ENCODE measurements at places on chromosomes 6 and 20.

DNA sequence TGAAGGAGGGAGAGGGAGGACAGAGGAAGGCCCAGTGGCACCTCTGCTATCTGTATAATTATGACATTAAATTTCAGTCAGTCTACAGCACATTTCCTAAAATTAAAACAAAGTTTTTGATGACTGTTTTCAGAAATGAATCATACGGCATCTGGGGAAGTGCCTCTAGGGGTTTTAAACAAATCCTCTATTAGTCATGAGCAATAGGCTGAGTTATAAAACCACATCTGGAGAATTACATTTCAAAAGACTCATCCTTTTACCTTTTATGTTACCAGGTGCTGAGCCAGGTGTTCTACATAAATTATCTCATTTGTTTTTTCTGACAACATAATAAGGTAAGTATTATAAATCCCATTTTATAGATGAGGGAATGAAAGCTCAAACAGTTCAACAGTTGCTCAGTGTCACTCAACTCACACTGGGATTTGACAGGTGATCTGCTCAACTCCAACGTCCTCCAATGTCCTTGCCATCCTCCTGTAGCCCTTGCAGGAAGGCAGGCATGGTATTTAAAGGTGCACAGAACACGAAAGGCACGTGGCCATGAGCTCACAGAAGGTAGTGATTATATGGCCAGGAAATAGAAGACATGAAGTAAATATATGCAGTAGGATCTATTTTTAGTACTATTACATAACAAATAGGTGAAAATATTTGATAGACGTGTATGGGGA, 184.2 kb upstream of the MAN1A1 start:
- DNase-seq: no peak

DNA sequence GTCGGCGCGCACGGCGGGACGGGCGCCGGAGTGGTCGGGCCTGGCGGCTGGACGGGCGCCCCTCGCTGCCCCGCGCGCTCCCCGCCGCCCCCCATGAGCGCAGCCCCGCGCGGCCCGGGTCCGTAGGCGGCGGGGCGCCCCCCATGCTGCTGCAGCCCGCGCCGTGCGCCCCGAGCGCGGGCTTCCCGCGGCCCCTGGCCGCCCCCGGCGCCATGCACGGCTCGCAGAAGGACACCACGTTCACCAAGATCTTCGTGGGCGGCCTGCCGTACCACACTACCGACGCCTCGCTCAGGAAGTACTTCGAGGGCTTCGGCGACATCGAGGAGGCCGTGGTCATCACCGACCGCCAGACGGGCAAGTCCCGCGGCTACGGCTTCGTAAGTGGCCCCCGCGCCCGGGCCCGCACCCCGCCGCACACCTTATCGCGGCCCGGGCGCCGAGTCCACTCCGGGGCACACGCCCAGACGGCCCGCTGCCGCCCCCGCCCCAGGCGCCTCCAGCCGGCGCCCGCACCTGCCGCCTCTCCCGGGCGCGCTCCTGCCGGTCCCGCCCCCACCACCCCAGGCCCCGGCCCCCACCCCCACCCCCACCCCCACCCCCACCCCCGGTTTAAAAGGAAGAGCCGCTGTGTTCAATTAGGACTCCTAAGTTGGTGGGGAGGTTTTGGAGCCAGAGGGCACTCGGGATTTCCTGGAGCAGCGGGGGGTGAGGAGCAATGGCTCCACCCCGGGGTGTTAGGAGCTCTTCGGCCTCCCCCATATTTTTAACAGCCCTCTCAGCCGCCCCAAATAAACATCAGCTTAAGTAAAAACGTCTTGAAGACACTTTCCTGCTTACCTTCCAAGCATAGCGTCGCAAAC, 474 bp downstream of the RBM38 start:
- no peak for DNase-seq

DNA sequence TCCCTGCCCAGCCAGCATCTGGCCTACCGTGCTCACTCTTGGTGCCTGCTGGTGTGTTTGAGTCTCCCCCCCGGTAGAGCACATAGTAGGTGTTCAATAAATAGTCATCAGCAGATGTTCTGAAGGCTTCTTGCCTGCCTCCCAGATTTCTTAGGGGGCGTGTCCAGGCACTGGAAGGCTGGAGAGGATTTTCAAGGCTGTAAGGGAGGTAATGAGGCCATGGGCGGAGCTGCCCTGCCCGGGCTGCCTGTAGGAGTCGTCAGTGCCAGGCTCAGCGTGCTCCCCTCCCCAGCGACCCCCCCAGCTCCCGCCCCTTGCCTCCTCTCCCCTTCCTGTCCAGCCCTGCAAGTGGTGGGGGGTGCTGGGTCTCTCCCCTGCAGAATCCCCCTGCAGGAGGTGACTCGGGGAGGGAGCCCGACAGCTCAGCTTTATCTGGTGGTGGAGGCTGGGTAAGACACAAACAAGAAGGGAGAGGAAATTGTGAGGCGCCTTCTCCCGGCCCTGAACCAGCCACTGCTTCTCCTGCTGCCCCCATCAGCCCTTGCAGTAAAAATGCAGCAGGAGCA, 55.9 kb downstream of the BCAS4 start:
- DNase-seq: no peak

- DNase-seq: no peak
These were observed 751.5 kb downstream of the CBLN4 start for GRCh38 chr20:55253781-55254180.

DNA sequence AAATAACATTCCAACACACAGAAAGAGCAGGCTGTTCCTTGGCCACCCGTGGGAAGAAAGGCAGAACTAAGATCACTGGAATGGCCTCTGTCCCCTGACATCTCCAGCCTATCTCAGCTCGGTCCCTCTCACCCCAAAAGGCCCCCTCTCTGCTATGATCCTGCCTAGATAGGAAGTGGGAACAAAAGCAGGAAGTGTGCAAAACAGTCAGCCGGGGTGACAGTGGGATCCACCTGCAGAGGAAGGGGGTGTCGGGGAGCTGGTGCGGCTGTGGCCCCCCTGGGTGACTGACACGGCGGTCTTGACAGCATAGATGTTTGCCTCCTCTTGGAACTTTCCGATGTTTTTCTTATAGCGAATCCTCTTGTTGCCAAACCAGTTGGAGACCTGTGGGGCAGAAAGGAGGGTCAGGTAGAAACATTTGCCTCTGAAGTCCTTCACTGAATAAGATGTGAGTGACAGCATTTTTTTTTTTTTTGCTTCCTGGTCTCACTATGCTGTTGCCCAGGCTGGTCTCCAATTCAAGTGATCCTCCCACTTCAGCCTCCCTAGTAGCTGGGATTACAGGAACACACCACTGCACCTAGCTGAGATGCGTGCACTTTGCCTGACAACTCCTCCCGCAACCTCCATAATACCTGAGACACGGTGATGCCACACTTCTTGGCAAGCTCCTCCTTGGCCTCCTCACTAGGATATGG, 2.8 kb downstream of the PBX2 start:
- no peak for DNase-seq

GRCh38 chr20:64035933-64036345, at the start of gene C20orf204:
Gene C20orf204 (plus strand): TSS chr20:64036182. CDS start chr20:64036324, 142 bp downstream.
- DNase-seq: no peak

GRCh38 chr6:151478670-151479069, 15.1 kb upstream of the CCDC170 start:
- DNase-seq: no peak

- peak; percentile 14 for DNase-seq
These were observed 75.4 kb upstream of the ECI2 start for GRCh38 chr6:4210629-4211419.

DNA sequence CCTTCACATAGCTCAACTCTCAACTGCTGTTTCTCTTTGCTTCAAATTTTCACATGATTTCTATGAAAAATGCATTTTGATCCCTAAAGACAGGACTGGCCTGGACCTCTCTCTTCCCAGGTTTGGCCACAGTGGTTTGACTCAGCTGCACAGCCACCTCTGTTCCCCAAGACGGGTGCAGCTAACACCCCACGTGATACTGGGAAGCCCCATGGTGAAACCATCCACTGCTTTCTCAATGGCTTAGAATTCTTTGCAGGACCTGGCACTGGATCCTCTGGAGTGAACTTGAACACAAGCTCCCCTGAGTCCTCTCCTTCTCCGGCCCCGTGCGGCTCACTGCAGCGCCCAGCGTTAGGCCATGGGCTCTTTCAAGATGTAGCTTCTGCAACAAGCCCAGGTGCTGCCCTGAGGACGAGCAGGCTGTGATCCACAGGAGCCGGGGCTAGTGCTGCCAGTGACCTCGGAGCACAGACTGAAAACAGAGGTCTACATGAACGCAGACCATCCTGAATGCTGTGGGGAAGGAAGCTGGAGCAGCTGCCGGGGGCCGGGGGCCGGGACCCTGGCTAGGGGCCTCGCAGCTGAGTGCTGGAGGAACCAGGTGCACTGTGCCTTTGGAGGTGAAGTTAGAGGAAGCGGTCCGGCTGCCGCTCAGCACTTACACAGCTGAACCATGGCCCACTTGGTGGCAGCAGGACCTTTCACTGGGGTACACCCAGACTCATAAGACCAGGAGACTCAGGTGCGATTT, 58.8 kb upstream of the MPC1 start:
- DNase-seq: no peak

GRCh38 chr6:15523679-15524630, 138.9 kb downstream of the DTNBP1 start:
- DNase-seq: no peak

DNA sequence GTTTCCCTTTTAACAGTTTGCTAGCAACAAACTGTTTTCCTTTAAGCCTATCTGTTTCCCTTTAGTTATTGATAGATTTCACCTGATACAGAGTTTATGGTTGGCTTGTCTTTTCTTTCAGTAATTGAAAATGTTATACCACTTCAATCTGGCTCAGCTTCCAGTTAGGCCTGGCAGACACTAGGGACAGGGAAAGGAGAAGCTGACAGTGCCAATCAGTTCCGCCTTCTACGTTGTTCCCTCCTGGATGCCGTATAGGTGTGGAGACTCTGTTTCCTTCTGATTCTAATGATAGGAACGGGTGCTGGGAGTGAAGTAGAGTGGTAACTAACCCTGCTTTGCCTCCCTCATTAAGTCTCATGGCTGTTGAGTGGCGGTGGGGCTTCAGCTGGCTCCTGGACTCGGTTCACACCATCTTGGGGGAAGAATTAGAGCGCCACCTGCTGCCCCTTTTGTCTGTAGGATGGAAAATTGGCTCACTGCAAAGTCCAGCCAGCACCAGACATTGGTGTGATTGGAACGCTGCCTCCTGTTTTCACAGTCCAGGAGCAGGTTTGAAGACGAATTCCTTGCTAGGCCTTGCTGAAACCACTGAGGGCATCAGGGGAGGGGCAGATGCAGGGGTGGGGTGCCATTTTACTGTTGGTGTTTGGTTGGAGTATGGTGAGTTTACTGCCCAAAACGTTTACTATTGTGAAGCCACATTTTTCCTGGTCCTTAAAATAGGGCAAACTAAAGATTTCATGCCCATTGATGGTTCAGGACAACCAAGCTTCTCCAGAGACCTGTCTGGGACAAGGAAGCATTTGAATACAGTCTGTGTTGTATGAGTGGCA, 1729.5 kb downstream of the GRIK2 start:
- DNase-seq: peak; percentile 85

DNA sequence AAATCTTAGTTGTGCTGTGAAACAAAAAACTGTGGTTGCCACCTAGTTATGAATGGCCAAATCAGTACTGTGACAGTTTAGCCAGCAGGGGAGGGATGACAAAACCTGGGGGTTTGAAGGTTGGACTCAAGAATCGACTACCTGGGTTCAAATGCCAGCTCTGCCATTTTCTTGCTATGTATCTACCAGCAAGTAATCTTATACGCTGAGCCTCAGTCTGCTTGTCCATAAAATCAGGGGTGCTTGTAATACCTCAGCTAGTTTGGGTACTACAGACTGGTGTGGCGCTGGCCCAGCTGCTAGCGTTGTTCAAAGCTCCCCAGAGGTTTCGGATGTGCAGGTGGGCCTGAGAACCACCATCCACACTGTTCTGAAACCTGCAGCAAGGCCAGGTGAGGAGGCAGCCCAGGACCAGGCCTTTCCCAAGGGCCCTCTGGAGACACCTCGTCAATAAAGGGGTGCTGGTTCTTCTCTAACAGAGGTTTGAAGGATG, 40.4 kb downstream of the TRAM2 start:
- DNase-seq: no peak

DNA sequence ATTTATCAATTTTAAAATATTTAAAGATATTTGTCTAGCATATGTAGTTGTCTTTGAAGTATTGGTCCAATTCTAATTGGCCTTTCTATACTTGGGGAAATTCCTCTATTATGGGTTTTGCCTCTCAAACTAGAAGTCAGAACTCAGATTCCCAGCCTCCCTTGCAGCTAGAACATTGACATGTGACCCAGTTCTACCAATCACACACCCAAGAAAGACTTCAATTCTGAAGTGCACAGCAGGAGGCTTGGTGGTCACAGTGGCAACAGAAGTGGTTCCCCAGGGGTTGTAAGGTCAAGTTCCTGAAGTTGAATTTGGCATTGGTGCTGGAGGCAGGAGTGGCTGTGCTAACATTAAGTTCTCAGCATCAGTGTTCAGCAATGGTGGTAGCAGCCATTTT, 14.8 kb upstream of the FKBP5 start:
- DNase-seq: no peak

GRCh38 chr20:50126662-50127061, 13.7 kb upstream of the UBE2V1 start:
- no peak for DNase-seq

GRCh38 chr6:39083231-39083634, 31.8 kb downstream of the SAYSD1 start:
- no peak for DNase-seq

DNA sequence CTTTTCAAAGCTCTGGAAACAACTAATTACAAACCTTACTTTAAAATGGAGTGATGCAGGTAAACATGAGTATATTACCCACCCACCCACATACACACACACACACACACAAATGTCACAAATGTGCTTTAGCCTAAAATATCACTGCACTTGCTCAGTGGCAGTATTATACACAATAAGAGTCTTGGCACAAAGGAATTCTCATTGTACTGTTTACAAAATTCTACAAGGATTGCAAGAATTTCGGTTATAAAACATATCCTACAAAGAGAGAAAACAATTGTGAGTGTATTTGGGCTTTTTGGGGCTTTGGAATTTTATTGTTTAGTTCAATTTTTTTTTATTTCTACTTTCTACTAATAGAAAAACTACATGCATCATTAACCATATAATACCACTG, 113.2 kb upstream of the BEND6 start:
- DNase-seq: no peak

- DNase-seq: no peak
These were observed 138.1 kb upstream of the SLC24A3 start for GRCh38 chr20:19074356-19074755.

DNA sequence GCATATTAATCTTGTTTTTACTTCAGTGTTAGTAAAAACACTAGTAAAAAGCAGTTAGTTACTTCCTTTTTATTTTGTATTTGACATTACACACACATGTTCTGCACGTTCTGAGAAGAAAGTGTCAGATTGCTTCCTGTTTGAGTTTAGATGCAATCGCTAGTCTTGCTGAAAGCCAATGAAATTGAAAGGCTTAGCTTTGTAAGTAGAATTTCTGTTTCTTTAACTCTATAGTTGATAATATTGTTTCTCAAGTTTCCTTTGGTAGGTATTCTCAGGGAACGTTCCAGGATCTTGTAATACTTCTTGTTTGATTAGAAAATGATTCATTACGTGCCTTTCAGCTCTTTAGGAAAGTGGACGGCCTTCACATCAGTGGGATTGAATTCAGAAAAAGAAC, 55.0 kb downstream of the CDKAL1 start:
- DNase-seq: no peak

- DNase-seq: no peak
These were observed 1581.8 kb downstream of the HACE1 start for GRCh38 chr6:103277936-103278335.

GRCh38 chr6:116461932-116462885, 1.0 kb downstream of the CALHM6 start:
- DNase-seq: no peak
